Left forelimb (tissue), 1 donor: ENCODE measurements at places on chromosomes 6 and 20.

DNA sequence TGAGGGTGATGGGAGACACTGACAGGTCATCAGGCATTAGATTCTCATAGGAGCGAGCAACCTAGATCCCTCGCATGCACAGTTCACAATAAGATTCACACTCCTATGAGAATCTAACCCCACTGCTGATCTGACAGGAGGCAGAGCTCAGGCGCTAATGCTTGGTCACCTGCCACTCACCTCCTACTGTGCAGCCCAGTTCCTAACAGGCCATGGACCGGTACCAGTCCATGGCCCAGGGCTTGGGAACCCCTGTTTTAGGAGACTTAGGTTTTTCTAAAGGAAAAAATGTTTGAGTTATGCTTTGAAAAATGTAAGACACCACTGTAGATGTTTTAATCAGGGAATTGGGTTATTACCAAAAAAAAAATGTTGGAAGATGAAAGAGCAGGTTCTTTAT lies 6.7 kb downstream of the HLA-E start:
- no peak for DNase-seq

DNA sequence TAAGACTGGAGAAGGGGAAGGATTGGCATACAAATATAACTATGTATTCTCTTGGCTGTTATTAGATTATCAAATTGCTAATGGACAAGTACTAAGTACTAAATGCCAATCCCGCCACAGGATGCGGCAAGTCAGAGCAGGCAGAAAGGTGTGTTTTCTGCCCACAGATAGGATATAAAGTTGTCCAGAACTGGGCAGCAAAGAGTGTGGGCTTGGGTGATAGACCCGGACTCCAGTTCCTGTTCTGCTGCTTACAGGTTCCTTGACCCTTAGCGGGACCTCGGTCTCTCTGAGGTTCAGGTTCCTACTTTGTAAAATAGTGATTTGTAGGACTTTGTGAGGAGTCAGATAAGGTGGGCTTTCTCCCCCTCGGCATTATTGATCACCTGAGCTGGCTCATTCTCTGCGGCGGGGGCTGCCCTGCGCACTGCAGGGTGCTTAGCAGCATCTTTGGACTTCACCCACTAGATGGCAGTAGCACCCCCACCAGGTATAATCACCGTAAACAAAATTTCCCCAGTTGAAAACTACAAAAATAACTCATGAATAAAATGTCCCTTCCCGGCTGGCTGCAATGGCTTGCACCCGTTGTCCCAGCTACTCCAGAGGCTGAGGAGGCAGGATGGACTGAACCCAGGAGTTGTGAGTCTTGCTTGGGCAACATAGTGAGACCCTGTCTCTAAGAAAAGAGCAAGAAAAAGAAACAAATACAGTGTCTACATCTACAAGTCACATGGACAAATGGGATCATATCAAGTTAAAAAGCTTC lies 193.1 kb downstream of the DOK5 start:
- DNase-seq: no peak

DNA sequence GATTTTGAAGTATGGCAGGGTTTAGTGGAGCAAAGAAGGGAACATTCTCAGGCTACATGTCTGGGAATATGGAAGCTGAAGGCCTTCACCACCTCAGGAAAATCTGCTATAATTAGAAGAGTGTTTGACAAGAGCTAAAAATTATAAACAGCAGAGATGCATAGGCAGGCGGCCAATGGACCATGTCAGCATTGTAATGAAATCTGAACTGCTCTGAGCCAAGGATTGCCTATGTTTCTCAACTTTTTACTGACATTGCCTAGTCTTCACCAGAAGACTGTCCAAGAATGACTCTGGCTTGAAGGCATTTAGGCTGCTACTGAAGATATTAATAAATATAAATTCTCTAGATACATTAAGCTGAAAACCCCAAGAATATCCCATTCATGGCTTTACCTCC lies 84.1 kb downstream of the C6orf52 start:
- no peak for DNase-seq

DNA sequence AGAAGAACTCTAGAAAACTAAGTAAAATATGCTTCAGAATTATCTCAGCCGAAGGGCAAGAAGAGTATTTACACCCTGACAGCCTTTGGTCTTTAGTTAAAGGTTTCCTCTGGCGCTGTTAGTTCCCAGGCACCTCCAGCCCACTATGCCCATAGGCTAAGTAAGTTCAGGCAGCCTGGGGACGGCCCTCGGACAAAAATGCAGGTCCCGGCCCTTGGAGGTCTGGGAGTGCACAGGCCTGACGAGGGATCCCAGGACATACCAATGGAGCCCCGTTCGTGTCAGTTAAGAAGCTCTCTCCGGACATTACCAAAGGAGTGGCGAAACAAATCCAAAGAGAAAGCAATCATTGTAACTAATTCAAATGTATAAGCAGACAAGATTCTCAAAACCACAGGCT lies 311.8 kb downstream of the CD83 start:
- no peak for DNase-seq

GRCh38 chr6:157537556-157537955 lies 156.6 kb downstream of the ZDHHC14 start:
- DNase-seq: peak; percentile 26
